Effector memory CD8-positive, alpha-beta T cell (primary cell): ENCODE measurements at places on chromosomes 4 and X.

DNA sequence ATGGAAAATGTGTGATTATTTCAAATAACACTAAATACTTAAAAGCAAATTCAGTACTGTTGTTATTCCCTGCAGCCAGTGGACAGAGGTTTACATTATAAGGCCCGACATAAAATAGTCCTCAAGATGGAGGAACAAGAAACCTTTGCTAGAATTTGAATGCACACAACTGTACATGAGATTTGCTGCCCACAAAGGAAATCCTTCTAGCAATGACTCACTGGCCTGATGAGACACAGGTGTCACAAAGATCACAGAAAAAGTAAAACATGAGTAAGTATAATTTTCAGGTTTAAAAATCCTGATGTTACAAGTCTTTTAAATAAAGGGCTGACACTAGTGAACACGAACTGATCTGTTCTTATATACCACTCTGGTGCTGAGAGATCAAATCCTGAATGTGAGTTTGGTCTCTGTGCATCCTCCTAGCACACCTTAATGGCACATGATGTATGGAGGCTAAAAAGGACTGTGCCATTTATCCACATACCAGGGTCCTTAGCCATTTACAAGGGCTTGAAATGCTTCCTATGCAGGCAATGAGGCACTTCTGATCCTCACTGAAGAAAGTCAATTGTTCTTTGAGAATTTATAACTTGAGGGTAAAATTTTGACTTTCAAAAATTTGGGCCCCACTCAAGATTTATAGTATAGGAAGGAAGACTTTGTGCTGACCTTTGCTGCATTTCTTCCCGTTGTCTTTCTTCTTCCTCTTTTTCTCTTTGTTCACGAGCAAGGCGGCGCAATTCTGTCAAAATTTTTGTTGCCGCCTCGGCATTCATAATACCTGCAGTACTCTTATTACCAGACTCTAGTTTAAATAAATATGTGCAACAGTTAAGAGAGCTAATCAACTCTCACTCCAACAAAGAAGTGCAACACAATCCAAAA lies 23.0 kb downstream of the MAP7D3 start:
- DNase-seq = no peak

DNA sequence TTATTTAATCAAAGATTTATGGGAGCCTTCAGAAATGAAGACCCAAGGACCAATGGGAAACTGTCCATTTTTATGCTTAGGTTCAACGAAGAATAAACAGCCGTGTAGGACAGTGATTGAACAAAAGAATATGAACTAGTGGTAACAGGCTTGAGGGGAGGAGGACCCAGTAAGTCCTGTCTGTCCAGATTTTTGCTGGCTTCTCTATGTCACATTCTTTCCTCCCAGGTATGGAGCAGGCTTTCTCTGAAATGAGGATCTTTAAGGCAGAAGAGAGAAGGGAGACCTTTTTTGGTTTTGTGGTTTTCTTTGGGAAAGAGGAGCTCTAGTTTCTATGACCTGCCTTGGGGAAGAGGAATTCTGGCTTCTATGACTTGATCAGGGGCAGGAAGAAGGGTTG lies 74.1 kb downstream of the BANK1 start:
- no peak for DNase-seq

DNA sequence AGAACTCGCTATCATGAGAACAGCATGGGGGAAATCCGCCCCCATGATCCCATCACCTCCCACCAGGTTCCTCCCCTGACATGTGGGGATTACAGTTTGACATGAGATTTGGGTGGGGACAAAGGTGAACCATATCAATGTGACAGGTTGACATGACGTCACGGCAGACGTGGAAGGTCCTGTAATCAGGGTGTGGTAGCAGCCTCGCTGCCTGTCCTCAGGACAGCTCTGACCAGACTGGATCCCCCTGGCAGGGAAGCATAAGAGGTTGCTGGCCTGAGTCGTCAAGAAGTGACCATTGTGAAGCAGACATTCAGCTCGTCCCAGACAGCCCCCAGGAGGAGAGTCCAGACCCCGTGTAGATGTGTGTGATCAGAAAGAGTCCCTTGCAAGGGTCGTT lies 104.6 kb downstream of the TNIP2 start:
- no peak for DNase-seq

DNA sequence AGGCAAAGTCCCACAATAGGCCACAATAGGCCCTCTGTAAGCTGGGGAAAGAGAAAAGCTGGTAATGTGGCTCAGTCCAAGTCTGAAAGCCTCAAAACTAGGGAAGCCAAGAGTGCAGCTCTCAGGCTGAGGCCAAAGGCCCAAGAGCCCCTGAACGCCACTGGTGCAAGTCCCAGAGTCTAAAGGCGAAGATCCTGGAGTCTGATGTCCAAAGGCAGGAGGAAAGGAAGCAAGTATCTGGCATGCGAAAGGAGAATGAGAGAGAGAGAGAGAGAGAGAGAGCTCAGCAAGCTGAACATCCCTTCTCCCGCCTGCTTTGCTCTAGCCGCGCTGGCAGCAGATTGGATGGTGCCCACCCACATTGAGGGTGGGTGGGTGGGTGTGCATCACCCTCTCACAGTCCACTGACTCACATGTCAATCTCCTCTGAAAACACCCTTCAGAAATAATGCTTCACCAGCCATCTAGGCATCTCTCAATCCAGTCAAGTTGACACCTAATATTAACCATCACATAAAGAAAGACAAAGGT lies 30.9 kb upstream of the ELF2 start:
- DNase-seq = no peak

DNA sequence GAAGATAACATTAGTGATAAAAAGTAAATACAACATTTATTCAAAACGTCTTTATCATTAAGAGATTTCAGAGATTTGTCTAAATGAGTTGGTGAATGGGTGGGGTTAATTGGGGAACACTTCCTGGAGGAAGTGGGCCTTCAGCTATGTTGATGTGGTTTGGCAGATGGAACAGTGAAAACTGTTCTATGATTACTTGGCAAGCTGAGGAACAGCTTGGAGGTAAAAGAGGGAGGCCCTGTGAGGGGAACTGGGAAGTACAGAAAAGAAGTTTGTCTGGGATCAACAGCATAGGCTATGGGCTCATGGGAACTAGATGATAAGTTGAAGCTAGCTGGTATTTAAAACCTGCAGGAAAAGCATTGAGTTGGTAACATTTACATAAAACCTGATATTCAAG lies 26.0 kb downstream of the OCRL start:
- no peak for DNase-seq

DNA sequence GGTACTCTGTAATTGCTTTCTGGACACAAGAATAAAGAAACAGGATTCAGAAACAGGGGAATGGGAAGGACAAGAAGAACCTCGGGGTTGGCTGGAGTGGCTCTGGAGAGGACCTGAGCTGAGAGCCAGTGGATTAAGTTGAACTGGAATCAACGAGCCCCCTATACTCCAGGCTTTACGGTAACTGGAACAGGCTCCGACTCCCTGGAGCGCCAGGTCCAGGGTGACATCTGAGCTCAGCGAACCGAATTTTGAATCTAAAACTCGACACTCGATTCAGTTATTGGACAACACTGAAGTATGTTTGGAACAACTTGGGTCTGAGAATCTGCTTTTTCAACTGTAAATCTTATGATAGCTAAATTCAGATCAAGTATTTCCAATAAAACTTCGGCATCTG lies 23.9 kb downstream of the HMX1 start:
- no peak for DNase-seq

DNA sequence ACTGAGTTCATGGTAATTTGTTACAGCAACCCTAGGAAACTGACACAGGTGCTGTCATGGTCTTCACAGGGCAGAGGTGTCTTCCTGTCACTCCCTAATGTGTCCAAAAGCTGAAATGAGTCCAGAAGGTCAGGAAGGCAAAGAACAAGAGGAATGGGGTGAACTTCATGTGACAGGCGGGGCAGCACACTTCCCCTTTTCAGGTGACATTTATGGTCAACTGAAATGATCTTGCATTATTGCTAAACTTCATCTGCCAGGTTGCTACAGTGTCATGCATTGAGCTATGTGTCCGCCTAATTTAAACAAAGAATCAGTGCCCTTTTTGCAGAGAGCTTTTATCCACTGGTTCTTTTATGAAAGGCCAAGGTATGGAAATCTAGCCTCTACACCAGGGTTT lies 15.9 kb upstream of the CCDC149 start:
- no peak for DNase-seq

GRCh38 chr4:108351791-108352190 lies 183.1 kb upstream of the LEF1 start:
- DNase-seq = no peak

DNA sequence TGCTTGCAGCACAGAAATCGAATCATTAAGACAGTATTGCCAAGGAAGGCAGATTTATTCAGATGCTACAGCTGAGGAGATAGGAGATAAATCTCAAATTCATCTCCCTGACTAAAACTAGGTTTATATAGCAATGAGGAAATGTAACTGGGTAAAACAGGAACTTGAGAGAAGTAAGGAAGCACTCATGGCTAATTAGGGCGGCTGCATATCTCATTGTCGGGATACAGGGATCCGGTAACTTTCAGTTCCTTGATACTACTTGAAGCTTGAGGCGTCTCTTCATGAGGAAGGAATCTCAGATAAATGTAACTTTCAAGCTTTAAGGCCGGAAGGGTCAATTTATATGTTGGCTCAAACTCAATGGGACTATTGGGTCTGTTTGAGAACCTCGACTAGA lies 129.2 kb upstream of the WDR1 start:
- no peak for DNase-seq

- no peak for DNase-seq
Observed at GRCh38 chr4:16297003-16297402, 70.7 kb upstream of the TAPT1 start.

DNA sequence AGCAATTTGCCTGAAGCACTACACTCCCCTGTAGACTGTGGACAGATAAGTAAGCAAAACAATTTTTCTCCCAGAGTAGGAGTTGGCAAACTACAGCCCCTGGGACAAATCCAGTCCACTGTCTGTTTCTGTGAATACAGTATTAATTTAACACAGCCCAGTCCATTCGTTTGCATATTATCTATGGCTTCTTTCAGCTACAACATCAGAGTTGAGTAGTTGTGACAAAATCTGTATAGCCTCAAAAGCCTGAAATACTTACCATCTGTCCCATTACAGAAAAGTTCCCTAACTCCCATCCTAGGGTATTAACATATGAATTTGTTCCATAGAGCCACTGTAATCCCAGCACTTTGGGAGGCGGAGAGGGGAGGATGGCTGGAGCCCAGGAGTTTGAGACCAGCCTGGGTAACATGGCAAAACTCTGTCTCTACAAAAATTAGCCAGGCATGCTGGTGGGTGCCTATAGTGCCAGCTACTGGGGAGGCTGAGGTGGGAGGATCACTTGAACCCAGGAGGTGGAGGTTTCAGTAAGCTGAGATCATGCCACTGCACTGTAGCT lies 53.0 kb downstream of the AMELX start:
- DNase-seq = no peak

- DNase-seq = peak; percentile 36
Observed at GRCh38 chr4:1723131-1723801, 1.9 kb downstream of the TACC3 start.

GRCh38 chr4:80093563-80093962 lies 20.5 kb upstream of the ANTXR2 start:
- no peak for DNase-seq

DNA sequence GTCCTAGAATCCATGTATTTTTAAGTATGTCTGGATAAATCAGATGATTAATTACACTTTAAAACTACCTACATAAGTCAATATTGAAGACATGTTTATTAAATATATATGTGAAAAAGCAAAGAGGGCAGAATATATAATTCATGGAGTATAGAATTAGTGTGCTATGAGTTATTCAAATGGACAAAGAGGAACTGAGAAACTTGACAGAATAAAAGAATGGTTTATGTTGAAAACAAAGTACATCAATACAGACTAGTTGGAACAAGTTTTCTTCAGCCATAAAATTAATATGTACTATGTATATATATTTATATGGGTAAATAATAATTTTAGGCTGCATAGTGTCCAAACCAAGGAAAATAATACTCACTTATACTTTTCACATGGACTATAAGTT lies 173.5 kb downstream of the NPFFR2 start:
- no peak for DNase-seq

DNA sequence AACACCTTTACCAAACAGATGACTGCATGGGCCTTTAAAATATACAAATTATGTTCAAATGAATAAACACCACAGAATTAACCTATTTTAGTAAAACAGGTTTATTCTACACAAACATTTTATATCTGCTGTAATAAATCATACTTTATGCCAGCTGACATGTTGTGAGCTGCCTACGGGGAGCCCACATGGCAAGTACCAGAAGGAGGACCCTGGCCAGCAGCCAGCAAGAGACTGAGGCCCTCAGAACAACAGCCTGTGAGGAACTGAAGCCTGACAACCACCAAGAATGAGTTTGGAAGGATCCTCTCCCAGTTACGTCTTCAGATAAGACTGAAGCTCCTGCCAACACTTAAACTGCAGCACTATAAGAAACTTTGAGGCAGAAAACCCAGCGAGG lies 377.0 kb downstream of the PDGFC start:
- no peak for DNase-seq

DNA sequence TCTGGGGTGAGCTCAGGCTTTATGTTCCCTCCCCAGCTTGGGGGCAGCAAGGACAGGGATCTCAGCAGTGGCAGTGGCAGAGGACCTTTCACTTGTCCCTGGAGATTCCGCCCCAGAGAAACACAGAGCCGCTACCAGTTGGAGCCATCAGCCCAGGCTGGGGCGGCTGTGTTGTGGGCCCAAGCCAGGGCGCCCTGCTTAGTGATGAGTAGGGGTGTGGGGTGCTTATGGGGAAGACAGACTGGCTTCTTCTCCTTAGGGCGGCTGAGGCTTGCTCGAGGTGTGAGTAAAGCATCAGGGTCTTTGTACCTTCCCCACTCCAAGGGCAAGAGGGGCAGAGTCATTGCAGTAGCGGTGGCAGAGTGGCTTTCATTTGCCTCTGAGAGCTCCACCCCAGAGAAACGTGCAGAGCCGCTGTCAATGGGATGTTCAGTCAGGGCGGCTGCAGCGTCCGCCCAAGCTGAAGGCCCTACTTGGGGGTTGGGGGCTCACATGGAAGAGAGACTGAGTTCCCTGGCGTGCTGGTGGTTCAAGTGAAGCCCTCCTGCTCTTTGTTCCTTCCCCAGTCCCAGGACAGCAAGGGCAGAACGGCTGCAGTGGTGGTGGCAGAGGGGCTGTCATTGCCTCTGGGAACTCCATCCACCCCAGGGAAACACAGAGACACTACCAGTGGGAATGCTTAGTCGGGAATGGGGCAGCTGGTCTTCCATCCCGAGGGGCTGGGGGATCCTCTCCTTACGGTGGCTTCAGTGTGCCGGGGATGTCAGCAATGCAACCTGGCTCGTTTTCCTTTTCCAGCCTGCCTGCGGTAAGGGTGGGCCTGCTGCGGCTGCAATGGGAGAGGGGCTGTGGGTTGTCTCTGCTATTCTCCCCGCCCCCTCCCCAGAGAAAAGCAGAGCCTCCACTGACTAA lies 2142.5 kb upstream of the TENM3 start:
- no peak for DNase-seq
